ENCODE measurements at places on chromosomes 4 and X.

DNA sequence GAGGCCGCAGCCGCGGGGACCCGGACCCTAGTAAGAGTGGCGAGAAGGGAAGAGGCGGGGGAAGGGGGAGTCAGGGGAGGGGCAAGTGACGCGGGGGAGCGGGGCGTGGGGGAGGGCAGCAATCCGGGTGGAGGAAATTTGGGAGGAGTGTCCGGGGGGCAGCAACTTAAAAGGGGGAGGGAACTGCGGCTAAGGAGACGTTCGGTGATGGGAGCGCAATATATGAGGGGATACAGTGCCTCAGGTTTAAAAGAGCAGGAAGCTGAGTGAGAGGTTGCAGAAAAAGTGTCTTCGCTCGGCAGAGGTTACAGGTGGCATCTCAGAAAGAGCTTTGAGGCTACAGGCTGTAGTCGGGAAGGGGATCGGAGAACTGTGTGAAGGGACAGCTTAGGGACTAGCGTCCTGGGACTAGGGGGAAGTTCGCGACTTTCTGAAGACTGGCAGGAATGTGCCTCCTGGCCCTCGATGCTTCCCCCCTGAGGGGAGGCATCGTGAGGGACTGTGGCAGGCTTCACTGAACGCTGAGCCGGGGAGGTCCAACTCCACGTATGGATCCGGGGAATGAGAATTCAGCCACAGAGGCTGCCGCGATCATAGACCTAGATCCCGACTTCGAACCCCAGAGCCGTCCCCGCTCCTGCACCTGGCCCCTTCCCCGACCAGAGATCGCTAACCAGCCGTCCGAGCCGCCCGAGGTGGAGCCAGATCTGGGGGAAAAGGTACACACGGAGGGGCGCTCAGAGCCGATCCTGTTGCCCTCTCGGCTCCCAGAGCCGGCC lies 519 bp downstream of the FOXO4 start:
- no peak for DNase-seq

GRCh38 chr4:169117591-169118081 lies 107.6 kb upstream of the CBR4 start:
- no peak for DNase-seq

DNA sequence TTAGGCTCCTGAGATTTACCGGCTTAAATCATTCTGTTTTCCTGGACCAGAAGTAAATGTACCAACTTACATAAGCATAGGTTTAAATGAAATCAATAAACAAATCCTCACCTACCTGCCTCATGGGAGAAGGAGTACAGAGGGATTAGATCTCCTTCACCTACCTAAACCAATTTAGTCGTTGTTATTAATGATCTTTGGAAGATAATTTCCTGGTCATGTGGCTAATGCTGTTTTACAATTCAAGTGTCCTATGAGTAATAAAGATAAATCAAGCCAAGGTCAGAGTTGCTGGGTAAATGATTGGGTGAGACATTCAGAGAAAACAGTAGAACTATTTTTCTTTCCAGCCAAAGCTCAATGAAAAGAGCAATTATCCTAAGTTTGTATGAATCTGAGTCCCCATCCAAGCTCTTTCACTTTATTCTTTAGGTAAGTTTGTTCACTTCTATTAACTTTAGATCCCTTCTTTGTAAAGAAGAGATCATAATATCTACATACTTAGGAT lies 423.0 kb upstream of the FAM241A start:
- no peak for DNase-seq

GRCh38 chr4:110165382-110166286 lies 32.8 kb downstream of the ELOVL6 start:
- DNase-seq: no peak

DNA sequence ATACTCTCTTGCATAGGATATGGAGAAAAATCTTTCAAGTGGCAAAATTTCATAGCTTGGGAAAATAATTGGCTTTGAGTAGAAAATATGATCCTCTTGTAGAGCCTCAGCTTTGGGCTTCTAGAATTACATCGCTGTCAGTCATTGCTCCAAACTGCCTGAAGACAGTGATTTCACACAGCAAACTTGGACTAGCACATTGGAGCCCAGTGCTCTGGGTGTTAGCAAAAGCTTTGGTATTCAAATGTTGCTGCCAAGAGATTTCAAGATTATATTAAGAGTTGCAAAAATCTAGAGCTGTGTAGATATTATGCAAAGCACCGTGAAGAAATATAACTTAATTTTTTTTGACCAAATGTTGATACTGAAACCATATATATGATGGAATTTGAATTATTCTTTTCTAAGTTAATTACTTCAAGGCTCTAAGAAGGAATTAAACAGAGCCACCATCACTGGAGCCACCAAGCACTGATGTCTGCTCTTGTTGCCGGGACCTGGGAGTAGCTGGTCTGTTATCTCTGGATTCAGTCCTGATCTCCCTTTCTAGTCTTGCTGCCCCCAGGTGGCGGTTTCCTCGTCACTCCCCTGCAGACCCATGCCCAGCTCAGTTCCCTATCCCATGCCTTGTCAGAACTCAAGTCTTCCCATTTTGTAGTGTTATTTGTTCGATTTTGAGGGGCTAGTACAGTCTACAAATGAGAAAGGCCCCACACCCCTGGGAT lies 260.7 kb upstream of the SFRP2 start:
- DNase-seq: no peak

DNA sequence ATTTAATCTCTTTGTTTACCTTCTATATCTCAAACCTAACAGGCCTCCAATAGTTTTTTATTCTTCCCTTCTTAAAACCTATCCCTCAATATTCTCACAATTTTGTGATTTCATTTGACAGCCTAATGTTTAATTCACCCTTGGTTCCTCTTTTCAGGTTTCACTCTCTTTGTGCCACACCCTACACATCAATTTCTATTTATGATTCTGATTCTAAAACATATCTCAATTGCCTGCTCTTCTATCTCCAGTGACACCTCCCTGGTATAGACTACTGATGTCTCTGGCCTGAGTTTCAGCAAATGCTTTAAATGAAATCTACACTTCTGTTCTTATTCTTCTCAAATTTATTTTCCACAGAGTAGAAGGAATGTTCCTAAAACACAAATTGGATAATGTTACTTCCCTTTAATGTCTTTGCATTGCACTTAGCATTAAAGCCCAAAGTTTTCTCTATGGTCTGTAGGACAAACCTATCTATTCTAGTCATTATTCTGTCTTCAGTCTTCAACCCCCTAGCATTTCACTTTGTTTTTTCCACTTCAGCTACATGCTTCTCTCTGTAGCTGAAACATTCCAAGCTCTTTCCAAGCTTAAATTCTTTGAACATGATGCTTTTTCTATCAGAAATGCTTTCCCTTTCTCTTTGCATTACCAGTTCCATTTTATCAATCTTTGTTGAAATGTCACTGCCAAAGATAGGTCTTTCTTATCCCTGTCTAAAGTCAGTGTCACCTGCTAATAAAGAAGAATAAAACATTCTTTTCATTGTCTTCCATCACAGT lies 622.0 kb downstream of the CENPC start:
- DNase-seq: no peak

DNA sequence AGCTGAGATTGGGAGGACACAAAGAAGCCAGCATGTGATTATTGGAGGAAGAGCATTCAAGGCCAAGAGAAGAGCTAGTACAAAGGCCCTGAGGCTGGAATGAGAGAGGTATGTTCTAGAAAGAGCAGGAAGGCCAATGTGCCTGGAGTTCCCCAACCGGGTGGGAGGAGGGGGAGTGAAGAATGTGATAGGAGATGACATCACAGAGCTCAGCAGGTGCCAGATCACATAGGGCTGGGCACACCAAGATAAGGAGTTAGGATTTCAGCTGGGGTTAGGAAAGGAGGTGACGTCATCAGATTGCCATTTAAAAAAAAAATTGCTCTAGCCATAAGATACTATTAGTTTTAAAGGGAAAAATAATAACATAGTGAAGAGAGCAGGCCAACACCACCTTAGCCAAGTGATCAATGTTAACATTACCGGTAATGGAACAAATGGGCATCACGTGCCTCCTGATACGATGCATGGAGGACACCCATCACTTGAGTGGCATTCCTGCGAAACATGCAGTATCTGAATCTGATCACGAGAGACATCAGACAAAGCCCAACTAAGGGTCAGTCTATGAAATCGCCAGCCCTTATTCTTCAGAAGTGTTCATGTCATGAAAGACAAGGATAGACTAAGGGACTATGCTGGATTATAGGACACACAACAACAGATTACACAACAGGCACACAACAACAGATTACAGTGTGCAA lies 344.3 kb downstream of the BCOR start:
- DNase-seq: no peak

GRCh38 chr4:159552979-159553768 lies 450.3 kb downstream of the RAPGEF2 start:
- DNase-seq: no peak

- no peak for DNase-seq
These were observed 59.0 kb upstream of the SCRG1 start for GRCh38 chr4:173457893-173458292.

- no peak for DNase-seq
These were observed 166.8 kb downstream of the COL4A6 start for GRCh38 chrX:108271397-108271787.

GRCh38 chrX:48573690-48574269 lies 504 bp upstream of the RBM3 start:
- peak; percentile 53 for DNase-seq
